ENCODE measurements at places on chromosomes 5 and 9.

GRCh38 chr5:65923339-65923738 is 3.0 kb upstream of the ERBIN start:
- DNase-seq: no peak

DNA sequence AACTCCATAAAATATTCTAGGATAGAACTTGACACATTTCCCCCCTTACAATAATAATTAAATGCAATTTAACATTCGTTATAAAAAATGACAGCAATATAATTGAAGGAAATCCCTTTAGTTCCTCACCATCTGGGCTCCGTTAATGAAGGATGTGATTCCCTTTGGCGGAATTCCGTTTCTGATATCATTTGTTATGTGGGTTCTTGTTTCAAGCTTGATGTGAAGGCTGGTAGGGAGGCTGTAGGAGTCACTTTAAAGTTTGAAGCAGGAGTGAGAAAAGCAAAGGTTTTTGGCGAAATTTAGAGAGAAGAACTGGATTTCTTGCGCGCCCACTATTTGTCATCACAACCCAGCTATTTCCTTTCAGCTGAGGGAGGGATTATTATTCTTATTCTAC is 4.0 kb downstream of the RGS7BP start:
- no peak for DNase-seq

DNA sequence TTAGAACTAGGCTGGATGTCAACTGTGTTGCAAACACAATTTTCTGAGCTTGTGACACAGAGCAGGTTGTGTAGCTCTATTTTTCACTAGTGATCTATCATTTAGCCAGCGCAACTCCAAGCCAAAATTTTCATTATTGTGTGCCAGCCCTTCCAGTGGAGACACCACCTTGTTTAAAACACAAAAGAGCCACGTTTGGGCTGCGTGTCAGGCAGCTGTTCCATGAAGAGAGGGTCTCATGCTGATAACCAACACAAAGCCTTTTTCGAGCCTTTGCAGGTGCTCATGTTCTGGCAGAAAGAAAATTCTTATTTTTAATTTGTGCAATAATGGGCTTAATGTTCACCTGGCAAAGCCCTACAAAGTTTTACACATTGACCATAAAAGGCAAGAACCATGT is 237.6 kb upstream of the RGMB start:
- no peak for DNase-seq

DNA sequence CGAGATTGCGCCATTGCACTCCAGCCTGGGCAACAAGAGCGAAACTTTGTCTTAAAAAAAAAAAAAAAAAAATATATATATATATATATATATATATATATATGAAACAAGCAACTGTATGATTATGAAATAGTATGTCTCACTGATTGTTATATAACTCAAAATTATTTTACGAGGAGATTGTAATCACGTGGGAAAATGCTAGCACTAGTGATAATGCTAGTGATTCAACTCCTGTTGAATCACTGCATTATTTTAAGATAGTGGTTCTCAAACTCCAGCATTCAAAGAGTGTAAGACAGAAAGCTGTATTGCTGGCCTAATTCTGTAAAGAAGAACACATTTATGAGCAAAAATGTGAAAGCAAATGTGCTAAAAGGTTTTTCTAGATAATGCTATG is 12.4 kb upstream of the PTPN3 start:
- DNase-seq: no peak

GRCh38 chr5:22649074-22649473 is 204.1 kb downstream of the CDH12 start:
- DNase-seq: no peak

GRCh38 chr9:76798527-76798926 is 34.3 kb downstream of the PCA3 start:
- DNase-seq: no peak

DNA sequence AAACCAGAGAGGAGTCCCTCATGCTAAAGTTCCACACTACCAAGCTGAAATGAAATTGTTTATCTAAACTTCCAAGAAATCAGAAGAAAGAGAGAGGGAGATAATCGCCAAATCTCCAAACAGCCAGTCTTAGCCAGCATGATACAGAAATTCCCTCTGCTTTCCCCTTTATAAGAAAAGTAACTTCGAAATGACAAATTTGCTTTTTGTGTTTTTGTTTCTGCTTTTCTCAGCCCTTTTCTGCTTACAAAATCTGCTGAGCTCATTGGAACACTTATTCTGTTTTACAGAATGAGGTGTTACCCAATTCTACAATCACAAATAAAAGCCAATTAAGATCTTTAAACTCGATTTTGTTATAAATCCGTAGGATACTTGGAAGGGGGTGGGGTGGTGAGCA is 72.9 kb downstream of the SFXN1 start:
- no peak for DNase-seq

GRCh38 chr5:103525361-103525760 is 37.2 kb downstream of the NUDT12 start:
- no peak for DNase-seq

DNA sequence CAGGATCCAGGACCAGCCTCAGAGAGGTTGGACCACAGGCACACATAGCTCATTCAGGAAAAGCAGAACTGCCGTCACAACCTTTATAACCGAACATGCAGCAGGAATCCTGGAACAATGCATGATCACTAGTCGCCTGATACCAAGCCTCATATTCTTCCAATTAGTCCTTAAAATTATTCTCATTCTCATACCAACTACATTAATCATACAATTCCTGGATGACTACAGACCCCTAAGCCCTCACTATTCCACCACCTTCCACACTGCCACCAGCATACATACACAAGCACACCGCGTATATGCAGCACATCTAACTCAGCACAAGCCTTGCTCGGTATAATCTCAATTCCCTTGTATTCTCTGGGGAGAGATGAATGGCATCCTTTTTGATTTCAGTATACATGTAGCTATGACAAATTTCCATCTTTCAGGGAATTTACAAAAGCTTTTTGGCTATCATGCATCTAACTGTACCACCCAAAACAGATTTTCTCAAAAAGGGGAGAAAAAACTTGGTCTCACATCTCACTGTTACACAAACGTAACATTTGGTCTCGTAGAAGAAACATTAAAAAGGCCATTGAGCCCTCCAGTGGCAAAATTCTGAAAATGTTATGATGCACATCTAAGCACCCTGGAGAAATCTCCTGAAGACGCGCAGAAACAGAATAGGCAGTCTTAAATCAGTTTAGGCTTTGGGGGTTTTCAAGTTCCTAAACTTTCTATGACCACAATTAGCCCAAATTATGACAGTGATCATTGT is 46.2 kb downstream of the MCTP1 start:
- no peak for DNase-seq

DNA sequence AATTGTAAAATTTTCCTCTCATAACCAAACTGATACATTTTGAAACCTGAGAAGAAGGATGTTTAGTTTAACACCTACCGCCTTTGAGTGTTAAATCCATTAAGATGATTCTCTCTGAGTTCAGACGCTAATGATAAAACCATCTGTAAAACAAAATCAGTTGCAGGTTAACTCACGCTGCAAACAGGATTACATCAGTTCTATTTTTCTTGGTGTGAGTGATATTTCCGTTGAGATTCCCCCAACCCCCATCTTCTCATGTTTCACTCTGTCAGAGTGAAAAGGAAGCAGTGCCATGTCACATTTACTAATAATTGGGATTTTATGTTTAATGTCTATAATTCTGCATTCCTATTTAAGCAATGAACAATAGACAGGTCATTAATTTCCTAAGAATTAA is 146.5 kb downstream of the FANCC start:
- no peak for DNase-seq

- DNase-seq: no peak
Observed at GRCh38 chr9:114015607-114016006, 62.5 kb downstream of the AMBP start.

GRCh38 chr9:136544548-136544963 is 1.3 kb downstream of the NOTCH1 start:
- peak; percentile 38 for DNase-seq

DNA sequence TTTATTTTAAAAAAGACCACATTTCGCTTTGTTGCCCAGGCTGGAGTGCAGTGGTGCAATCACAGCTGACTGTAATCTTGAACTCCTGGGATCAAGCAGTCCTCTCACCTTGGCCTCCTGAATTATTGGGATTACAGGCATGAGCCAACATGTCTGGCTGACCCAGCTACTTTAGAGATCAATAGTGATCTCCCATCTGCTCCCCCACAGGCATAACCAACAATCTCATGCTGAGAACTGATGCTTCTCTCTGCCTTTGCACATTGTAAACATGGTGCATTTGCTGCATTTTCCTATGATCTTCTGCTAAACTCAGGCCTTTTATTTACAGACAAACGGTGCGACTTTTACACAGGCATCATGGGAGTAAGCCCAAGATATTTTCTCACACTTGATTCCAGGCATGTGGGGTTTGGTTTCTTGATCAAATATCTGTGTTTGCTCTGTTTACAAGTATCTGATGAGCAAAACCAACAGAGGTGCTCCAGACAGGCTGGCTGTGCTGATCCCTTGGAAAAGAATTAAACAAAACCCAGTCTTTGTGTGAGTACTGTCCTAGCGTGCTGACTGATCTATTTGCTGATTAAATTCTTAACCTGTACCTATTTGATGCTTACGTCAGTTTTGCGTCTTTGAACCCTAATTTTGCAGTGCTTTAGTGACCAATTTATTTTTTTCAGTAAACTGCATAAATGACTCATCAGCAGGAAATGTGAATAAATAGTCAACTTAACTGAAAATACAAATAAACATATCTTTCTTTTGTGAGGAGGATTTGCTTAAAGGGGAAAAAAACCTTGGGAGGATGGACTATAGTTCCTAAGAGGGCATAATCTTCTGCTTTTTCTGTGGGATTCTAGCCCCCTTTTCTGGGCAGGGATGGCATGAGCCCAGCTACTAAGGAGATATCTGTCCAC is 191.7 kb upstream of the NR3C1 start:
- DNase-seq: no peak

- DNase-seq: no peak
Observed at GRCh38 chr5:81068635-81069034, 108.5 kb downstream of the RASGRF2 start.

DNA sequence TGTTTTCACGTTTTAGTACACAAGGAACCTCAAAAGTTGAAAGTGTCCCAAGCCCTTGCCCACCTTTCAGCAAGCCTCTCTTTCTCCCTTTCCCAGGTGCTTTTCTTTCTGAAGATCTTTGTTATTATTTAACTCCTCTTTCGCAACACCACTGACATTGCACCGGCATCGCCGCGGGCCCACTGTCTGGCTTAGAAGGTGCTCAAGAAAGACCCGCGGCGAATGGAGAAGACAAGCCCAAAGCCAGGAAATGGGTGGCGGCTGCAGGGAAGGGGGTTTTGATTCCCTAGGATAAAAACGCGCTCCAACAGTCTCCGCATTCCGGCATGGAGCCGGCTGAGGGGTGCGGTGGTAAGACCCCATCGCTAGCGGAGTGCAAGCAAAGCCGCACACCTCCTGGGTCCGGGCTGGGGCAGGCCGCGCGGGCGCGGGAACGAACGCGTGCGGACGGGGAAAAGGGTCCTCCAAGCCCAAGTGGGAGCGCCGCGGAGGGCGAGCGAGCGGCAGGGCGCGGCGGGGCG is 404 bp upstream of the AFAP1L1 start:
- DNase-seq: no peak

- no peak for DNase-seq
Observed at GRCh38 chr5:10333154-10334006, 20.1 kb upstream of the MARCHF6 start.

DNA sequence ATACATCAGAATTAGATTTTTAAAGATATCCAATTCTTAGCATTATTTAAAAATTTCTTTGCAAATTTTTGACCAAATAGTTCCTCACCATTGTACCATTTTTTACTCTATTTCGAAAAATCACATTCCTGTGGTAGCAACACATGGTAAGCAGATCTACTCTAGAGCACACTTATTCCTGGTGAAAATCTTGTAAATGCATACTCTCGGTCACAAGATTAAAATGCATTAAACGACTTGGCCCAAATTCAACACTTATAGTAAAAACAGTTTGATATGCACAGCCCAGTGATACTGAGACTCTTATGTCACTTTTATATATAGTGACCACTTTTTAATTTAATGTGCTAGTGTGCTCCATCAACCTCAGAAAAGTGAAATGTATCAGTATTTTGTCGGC is 208.8 kb upstream of the TARS1 start:
- no peak for DNase-seq

GRCh38 chr5:131644822-131645221 is 9.8 kb upstream of the RAPGEF6 start:
- no peak for DNase-seq

- DNase-seq: no peak
Observed at GRCh38 chr9:131400627-131401026, 6.7 kb downstream of the PRRC2B start.

GRCh38 chr9:124699575-124699974 is 71.5 kb downstream of the NR6A1 start:
- DNase-seq: no peak

- DNase-seq: no peak
Observed at GRCh38 chr5:39284552-39284951, 65.2 kb upstream of the FYB1 start.
